ENCODE measurements at places on chromosomes 11 and 22.

DNA sequence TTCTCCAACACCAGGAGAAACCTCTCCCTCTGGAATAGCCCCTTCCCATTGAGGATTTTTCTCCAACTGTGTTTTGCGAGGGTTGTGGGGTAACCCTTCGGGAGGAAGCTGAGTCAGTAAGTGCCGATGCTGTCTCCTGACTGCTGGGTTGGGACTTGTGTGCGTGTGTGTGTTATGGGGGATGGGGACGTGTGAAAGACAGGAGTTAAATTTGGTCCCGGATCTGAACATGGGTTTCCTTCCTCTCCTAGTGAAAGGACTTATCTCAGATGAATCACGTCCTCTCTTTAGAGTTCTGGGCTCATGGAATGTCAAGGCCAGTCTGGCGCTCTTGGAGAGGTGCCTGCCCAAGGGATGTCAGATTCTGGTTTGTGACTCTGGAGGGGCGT is 33.3 kb downstream of the KIAA1671 start:
- no peak for DNase-seq

DNA sequence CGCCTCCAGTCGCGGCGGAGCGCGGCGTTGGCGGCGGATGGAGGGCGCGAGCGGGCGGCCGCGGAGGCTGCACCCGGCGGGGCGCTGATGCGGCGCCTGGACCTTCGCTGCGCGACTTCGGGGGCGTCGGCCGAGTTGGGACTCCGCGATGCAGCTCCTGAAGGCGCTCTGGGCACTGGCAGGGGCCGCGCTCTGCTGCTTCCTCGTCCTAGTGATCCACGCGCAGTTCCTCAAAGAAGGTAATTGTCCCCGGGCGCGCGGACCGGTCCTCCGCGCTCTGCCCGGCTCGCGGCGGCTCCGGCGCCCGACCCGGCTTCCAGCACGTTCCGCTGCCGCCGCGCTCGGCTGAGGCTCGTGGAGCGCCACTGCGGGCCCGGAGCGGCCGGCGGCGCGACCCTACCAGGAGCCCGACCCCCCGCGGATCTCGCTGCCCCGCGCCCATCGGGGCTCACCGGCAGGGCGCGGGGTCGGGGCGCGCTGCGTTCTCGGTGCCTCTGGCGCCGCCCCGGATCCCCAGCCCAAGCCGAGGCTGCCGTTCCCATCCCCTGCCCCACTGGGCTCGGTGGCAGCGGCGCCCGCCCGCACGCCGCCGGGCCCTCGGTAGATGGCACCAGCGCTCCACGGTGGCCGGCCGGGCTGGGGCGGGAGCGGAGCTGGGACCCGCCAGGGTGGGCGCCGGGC is 1251.2 kb downstream of the BRD1 start:
- no peak for DNase-seq

GRCh38 chr11:2816941-2817421 is 68.6 kb downstream of the CDKN1C start:
- no peak for DNase-seq

GRCh38 chr11:20084921-20085814 is 75.1 kb downstream of the DBX1 start:
- no peak for DNase-seq

GRCh38 chr22:50304528-50305392 is 2.7 kb downstream of the PLXNB2 start:
- no peak for DNase-seq

- DNase-seq = no peak
Measured at GRCh38 chr22:46934746-46935491, 172.5 kb downstream of the TBC1D22A start.

DNA sequence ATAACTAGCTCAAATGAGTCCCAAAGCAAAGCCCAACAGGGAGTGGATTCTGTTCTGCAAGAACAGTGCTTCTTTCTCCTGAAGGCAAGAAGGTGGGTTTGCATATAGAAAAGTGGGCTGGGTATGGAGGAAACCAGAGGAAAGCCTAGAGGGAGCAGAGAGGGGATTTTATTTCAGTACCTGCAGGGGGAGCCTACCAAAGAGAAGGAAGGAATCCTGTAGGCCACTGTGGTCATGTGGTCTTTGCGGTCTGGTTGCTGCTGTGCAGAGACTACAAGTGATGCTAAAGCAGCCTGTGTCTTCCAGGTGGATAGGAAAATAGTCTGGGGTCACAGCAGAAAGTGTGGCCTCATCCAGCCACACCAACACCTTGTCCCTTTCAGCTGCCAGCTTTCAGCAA is 33.2 kb upstream of the ZBTB16 start:
- DNase-seq = no peak

- peak; percentile 98 for DNase-seq
Measured at GRCh38 chr11:95790123-95790932, at the start of gene CEP57. Gene CEP57 (plus strand): TSS chr11:95790498. CDS start chr11:95790699, 201 bp downstream.

GRCh38 chr22:24325105-24325757 is 54.6 kb downstream of the SPECC1L start:
- peak; percentile 81 for DNase-seq

GRCh38 chr11:64186492-64187165 is 658 bp downstream of the STIP1 start:
- DNase-seq = no peak

DNA sequence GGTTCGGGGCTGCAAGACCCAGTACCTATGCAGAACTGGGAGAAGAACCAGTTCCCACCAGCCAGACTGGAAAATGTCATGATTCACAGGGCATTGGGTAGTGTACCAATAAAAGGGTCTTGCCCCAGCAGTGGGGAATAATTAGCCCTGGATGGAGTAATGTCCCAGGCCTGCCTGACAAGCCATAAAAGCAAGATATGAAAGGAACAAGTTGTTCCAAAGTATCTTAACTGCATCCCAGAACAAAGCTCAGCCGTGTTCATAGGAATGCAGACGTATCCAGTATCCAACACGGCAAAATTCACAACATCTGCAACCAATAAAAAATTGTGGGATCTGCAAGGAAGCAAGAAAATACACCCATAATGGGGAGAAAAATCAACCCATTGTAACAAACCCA is 47.9 kb downstream of the ASCL2 start:
- no peak for DNase-seq

DNA sequence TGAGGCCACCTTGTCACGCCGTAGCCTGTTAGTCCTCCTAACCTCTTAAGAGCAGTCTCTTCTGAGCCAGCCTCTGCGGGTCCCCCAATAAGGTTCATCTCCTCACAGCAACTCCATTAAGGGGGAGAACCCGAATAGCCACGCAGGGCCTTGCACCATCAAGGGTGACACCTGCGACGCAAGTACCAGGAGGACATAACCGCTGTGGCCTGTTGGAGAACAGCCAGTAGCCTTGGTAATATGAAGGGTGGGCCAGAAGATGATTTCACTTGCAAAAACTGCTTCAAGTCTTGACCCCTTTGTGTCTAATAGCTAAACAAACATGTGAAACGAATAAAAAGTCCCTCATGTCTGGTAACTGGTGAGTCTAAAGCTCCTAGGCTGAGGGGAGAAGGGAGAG is 14.8 kb downstream of the ARFGAP2 start:
- no peak for DNase-seq

Measured in renal pelvis (tissue), 12 donors.